ENCODE measurements at places on chromosomes 13 and 19.
A peak's percentile ranks its signal among the peaks of the same experiment; 100 is the strongest.

DNA sequence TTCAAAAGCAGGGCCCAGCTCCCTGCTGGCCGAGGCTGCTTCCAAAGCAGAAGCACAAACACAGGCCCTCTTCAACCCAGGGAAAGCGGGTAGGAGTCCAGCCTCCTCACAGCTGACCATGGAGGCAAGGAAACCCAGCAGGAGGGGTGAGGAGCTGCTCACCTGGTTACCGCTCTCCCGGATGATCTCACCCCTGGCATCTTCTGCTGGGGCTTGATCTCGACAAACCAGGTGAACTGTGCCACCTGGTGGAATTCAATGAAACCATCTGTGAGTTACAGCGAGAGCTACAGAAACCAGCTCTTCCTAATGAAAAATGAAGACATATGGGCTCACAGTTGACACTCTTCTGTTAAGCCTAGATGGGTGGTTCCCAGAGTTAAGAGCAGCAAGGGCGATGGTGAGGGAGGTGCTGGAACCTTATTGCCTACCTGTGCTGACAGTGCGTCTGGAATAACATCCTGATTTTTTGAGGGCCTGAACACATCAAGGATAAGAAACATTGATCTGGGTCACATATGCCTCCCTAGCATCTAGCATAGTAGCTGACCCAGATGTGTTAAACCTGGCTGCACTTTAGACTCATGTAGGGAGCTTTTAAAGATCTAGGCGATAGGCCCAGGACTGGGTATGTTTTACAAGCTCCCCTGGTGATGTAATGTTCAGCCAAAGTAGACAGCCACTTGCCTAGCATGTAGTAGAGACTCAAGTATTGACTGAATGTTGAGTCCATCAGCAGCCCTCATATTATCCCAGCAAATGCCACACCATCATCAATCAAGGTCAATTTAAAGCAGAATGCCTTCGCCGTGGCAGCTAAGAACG, 6.1 kb downstream of the DHRS12 start:
- peak; percentile 34 for DNase-seq

GRCh38 chr19:35041548-35042055, at the start of gene HPN:
TSS of gene HPN (plus strand) at chr19:35041721. CDS start at chr19:35042507, 786 bp downstream.
- DNase-seq, result no peak

DNA sequence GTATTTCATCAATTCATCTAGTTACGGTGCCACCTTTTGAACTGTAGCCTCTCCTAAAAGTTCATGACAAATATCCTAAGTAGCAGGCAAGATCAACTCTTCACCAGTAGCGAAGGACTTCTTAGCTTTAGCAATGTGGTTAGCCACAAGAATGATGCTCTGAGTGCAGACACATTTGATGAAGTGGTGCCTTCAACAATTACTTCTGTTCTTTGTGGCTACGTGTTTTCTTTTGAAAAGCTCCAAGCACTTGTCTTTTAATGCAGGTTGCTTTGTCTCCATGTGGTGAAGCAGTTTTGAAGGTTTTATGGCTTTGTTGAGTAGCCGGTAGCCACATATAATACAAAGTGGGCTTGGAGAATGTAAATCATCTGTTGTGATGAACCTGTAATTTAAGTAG, 194.7 kb downstream of the B3GLCT start:
- DNase-seq, result no peak

- DNase-seq, result peak; percentile 73
Observed at GRCh38 chr13:48398450-48399095, 14.3 kb downstream of the LPAR6 start.

GRCh38 chr13:80989747-80990146, 648.8 kb upstream of the SPRY2 start:
- DNase-seq, result peak; percentile 10

GRCh38 chr19:47509170-47509847, 5.6 kb downstream of the NAPA start:
- DNase-seq, result no peak

GRCh38 chr13:59345311-59345710, 818.4 kb downstream of the DIAPH3 start:
- DNase-seq, result no peak

DNA sequence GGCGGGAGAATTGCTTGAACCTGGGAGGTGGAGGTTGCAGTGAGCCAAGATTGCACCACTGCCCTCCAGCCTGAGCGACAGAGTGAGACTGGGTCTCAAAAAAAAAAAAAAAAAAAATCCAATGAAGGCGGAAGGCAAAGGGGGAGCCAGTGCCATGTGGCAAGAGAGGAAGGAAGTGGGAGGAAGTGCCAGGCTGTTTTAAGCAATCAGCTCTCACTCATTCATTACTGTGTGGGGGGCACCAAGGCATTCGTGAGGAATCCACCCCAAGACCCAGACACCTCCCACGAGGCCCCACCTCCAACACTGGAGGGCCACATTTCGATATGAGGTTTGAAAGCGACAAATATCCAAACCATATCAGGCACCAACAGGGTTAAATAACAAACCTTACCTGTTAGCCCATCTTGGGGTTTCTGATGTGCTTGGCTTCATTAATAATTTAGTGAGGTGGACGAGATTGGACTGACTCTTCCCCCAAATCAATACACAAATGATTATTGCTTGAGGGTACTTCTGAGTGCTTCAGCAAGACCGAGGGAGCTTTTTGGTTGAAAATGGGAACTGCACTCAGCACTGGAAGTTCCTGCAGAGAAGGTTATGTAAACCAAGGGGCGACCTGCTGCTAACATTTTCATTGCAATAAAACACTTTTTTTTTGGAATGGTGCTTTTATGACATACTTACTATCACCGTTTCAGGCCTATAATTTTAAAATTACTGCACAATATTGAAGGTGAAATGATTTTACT, 7.5 kb upstream of the LRP3 start:
- no peak for DNase-seq

GRCh38 chr13:80462037-80462436, 121.1 kb upstream of the SPRY2 start:
- DNase-seq, result no peak

DNA sequence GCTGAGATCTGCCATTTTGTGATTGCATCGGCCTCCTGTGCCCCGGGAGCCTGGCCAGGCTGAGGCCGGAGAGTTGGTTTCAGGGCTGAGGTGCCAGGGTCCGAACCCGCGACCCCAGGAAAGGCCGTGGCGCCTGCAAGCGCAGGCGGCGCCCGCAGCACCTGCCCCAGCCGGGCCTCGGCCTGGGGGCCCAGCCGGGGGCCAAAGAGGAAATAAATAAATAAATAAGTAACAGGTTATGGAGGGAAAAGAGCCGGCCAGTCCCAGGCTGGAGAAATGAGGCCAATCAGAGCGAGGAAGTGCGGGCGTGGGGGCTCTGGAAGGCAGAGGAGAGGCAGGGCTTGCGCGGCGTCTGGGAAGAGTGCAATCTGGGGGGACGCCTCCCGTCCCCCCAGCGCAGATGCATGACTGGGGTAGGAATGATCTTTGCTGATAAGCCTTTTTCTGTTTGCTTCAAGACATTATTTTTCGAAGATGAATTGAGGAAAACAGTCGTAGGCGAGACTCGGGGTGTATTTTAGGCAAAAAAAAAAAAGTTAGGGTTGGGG, 145.6 kb upstream of the ZNF536 start:
- no peak for DNase-seq

DNA sequence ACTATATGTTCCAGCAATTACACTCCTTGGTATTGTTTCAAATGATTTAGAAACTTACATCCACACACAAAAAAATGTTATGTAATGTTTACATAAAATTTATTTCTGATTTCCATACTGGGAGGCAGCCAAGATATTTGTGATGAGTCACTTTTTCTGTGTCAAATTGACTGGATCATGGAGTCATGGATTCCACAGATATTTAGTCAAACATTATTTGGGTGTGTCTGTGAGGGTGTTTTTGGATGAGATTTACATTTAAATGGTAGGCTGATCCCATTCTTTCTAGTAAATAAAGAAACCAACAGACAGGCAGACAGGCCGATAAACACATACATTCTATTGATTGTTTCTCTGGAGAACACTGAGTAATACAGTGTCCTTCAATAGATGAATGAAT, 562.8 kb downstream of the SLITRK6 start:
- DNase-seq, result peak; percentile 73

GRCh38 chr19:46376241-46377153, 29.6 kb downstream of the PPP5C start:
- DNase-seq, result no peak

DNA sequence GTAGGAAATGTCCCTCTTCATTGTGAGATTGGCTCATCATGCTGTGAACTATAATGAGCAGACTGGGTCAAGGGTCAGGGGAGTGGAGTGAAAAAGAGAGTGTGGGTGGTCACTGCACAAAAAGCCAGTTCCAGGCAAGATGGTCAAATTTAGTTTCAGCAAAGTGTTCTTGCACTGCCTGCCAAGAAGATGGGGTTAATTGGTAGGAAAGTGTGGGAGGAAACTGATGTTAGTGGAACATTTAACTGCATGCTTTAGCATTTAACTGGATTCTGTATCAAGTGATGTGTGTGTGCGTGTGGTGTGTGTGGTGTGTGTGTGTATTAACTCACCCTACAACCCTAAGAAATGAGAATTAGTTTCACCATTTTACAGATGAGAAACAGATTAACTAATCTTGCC, 131.6 kb downstream of the COG6 start:
- DNase-seq, result no peak

- peak; percentile 48 for DNase-seq
Observed at GRCh38 chr19:49017666-49018351, 918 bp upstream of the LHB start.

- no peak for DNase-seq
Observed at GRCh38 chr13:99125326-99125915, 75.2 kb upstream of the UBAC2 start.

DNA sequence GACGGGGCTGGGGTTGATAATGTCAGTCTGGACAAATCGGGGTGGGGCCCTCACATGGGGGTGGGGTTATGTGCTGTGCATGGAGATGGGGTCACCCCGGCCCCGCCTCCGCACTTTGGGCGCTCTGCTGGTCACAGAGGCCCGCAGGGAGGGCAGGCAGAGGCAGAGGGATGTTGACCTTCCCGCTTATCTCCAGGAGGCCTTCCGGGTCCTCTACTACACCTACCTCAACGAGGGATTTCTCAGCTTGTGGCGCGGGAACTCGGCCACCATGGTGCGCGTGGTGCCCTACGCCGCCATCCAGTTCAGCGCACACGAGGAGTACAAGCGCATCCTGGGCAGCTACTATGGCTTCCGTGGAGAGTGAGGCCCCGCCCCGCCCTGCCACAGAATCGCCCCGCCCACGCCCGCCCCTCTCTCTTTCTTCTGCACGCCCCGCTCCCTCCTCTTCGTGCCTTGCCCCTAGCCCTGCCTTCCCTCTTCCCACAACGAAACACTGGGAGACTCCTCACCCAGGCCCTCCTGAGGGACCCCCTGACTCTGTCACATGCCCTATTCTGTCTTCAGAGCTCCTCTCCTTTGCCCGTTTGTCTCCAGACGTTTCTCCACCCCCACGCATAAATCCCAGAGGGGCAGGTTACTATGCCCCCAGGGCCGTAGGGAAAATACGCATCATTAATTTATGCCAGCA, 32.8 kb downstream of the TMEM161A start:
- peak; percentile 65 for DNase-seq

GRCh38 chr19:4350726-4351125, 7.4 kb downstream of the MPND start:
- no peak for DNase-seq

DNA sequence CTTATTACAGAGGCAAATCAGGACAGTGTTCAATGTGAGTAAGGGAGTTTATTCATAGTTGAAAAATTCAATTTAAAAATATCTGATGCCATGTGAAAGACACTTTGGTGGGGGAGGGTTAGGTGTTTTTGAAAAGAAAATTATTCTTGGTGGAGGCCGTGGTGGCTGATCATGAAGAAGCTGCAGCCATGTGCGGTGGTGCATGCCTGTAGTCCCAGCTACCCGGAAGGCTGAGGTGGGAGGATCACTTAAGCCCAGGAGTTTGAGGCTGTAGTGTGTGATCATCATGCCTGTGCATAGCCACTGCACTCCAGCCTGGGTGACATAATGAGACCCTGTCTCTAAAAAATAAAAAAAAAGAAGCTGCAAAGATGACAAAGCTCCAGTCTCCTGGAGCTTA, 28.6 kb downstream of the WDFY2 start:
- no peak for DNase-seq

DNA sequence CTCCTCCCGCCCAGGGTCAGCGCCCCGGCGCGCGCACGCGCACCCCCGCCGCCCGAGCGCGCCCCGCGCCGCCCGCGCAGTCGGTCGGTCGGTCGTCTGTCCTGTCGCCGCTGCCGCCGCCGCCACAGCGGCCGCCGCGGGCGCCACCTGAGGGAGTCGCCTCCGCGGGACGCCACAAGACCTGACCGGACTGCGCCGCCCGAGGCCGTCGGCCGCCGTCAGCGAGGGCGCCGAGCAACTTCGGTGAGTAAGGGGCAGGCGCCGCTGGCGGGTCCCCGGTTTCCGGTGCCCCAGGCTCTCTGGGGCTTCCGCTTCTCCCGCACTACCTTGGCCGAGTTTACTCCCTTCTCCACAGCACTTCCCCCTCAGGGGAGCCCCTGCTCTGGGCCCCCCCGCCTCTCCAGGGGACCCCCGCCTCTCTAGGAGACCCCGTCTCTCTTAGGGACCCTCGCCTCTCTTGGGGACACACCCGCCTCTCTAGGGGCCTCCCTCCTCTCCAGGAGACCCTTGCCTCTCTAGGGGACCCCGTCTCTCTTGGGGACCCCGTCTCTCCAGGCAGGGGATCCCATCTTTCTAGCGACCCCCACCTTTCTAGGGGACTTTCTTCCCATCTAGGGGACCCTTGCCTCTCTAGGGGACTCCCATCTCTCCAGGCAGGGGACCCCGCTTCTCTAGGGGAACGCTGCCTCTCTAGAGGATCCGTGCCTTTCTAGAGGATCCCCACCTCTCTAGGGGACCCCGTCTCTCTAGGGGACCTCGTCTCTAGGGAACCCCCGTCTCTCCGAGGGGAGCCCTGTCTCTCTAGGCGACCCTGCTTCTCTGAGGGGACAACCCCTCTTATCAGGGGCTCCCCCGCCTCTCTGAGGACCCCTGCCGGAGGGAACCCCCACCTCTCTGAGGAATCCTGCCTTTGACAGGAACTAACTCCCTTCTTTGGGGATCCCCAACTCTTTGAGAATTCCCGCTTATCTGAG, 19.3 kb upstream of the GATAD2A start:
- no peak for DNase-seq

DNA sequence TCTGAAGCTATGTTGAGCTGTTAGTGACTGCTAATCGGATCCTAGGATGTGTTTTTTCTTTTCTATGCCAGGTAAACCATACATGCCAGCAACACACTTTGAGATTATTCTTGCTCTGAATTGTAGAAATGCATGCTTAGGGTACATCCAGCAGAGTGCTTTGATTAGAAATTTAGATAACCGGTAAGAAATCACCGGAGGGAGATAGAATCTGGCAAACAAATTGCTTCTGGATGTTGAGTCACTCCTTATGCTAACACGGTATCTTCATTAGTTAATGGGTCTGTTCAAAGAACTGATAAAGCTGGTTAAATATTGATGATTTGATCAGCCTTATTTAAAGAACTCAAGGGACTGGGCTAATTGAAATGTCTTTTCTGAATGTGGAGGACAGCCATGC, 85.1 kb upstream of the SIAH3 start:
- no peak for DNase-seq

- no peak for DNase-seq
Observed at GRCh38 chr13:107713314-107713713, 502.0 kb downstream of the LIG4 start.

- DNase-seq, result peak; percentile 66
Observed at GRCh38 chr19:16920816-16921529, 32.2 kb downstream of the F2RL3 start.

GRCh38 chr13:29543230-29544215, 52.0 kb downstream of the SLC7A1 start:
- peak; percentile 34 for DNase-seq

GRCh38 chr19:44726465-44726864, 22.0 kb upstream of the BCL3 start:
- DNase-seq, result no peak
